Choroid plexus epithelial cell (primary cell): ENCODE measurements at places on chromosomes 6 and 20.

DNA sequence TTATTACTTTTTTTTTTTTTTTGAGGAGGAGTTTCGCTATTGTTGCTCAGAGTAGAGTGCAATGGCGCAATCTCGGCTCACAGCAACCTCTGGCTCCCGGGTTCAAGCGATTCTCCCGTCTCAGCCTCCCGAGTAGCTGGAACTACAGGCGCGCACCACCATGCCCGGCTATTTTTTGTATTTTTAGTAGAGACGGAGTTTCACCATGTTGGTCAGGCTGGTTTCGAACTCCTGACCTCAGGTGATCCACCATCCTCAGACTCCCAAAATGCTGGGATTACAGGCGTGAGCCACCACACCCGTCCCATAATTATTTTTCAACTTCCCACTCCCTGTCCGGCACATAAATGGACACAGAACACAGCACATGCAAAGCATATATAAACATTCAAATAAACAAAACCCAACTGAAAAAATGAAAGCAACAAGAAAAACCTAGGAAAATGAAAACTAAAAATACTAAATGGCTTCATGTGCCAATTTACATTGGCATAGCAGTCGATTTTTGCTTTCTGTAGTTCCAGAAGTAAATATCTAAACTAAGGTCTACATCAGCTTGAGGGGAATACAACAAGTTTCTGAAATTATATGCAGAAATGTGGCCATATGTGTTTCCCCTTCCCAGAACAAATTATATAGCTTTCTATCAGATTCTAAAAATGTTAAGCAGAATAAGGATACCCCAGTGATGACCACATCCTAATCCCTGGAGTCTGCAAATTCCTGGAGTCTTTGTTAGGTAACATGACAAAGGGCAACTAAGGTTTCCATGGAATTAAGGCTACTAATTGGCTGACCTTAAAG is 113.9 kb downstream of the HFE start:
- no peak for DNase-seq

DNA sequence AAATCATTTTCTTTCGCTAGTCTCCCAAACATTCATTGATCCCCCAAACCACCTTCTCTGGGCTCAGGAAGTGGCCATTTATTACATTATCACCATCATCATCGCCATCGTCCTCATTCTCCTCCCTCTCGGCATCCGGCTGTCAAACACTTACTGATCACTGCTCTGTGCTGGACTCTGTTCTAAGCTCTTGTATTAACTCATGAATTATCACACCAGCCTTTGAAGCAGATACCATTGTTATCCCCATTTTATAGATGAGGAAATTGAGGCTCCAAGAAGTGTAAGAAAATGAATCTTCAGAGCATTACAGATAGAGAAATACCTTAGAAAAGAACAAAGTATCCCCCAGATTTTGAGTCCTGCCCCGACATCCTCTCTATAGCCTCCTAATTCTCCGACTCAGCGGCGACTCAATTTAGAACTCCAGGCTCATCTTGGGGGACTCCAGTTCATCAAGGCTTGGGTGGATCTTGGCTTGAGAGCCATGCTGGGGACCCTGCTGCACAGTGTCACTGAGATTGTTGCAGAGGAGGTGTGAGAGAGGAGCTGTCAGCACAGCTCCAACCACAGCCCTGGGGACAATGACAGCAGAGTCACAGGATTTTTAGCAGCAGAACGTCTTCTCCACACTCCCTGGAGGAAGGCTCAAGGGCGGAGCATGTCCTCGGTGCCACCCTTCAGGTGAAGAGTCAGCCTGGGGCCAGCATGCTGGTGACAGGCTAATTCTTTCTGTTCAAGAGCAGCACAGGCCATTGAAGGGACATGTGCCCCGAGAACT is 6.6 kb upstream of the EEF1E1 start:
- no peak for DNase-seq

DNA sequence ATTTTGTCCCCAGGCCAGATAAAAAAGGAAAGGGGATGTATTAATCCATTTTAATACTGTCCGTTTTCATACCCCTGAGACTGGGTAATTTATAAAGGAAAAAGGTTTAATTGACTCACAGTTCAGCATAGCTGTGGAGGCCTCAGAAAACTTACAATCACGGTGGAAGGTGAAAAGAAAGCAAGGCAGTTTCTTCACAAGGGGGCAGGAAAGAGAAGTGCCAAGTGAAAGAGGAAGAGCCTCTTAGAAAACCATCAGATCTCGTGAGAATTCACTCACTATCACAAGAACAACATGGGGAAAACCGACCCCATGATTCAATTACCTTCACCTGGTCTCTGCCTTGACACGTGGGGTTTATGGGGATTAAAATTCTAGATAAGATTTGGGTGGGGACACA is 152.5 kb downstream of the IBTK start:
- no peak for DNase-seq

GRCh38 chr20:38987777-38988176 is 25.6 kb downstream of the DHX35 start:
- no peak for DNase-seq

GRCh38 chr20:47464380-47465101 is 37.1 kb upstream of the NCOA3 start:
- DNase-seq: peak; percentile 99
